ENCODE measurements at places on chromosomes 6 and 20.

- DNase-seq: peak; percentile 43
Measured at GRCh38 chr20:33812152-33812849, 1.2 kb downstream of the CHMP4B start.

DNA sequence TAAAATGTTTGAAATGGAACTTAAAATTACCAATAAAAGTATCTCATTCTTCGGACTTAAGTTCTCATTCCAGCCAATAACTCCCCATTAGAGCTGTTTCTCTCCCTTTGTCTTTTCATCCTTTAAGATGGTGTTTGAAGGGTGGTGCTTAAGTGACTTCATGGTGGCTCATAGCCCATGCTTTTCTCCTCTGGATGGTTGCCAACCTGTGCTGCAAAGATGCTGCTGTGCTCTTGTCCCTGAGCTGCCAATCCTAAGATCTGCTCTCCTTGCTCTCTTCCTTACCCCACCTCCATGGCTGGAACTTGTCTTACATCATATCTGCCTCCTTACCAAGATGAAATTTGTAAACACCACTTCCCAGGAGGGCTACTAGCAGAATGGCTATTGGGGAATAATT is 31.6 kb upstream of the PNRC1 start:
- no peak for DNase-seq

DNA sequence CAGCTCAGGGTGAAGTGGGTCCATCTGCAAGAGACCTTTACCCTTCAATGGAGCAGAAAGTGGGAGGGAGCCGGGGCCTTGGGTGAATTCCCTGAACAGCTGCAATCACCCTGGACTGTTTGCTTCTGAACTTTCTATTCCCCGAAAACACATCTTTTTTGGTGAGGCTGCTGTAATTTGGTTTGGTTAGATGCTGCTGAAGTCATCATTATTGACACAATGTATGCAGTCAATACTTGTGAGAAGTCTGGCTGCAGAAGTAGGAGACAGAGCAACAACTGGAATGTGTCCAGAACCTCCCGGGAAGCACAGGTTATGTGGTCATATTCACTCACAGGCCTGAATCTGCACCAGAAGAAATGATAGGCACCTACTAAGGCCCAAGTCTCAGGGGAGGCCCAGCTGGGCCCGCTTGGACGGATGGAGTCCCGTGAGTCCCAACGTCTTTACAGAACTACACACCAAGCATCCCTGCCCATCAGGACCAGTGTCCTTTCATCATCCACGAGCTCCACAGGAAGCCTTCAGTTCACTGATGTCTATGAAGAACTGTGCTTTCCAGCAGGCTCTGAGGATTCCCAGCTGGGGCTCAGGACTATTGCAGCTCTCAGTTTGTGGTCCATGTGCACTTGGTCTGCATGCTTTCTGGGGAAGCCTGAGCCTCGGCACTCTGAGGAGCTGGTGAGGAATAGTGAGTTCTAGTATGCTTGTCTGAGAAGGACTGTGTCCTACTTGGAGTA is 177.6 kb downstream of the THBS2 start:
- DNase-seq: no peak

GRCh38 chr20:1961374-1961773 is 32.5 kb downstream of the PDYN start:
- no peak for DNase-seq

GRCh38 chr6:146301764-146302163 is 241.9 kb upstream of the RAB32 start:
- DNase-seq: no peak

DNA sequence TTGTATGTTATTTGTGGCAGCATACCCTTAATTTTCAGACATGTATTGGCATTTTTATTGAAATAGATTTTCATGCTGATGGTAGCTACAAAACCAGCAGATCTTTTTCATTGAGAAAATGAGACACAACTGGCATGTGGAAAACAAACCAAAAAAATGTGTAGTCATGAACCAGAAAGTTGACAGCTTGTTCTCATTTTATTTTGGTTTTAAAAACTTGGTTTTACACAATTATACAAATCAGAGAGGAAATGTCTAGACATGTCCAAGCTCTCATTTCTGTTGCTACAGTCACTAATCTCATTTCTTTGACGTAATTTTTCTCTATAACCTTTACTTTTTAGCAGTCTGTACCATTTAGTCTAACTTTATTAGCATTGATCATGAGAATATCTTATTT is 85.4 kb downstream of the GRIK2 start:
- DNase-seq: no peak

DNA sequence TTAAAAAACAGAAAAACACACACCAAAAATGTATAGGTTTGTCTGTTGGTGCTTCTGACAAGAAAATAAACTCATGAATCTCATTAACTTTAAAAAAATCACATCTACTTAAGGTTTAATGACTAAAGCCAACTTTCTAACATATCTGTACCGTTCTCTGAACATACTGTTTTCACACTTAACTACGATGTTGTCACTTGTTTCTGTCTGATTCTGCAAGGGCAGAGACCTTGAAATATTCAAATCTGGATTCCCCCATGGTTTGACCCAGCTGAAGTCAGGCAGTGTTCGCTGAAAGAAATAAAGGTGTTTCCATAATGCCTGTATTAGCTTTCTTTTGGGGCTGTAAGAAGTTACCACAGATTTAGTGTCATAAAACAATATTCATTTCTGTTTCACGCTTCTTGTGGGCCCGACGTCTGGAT is 2.7 kb upstream of the ASXL1 start:
- no peak for DNase-seq

- no peak for DNase-seq
Measured at GRCh38 chr6:89506716-89507617, 74.0 kb downstream of the ANKRD6 start.

GRCh38 chr20:4898282-4899244 is 102.7 kb downstream of the SLC23A2 start:
- no peak for DNase-seq

DNA sequence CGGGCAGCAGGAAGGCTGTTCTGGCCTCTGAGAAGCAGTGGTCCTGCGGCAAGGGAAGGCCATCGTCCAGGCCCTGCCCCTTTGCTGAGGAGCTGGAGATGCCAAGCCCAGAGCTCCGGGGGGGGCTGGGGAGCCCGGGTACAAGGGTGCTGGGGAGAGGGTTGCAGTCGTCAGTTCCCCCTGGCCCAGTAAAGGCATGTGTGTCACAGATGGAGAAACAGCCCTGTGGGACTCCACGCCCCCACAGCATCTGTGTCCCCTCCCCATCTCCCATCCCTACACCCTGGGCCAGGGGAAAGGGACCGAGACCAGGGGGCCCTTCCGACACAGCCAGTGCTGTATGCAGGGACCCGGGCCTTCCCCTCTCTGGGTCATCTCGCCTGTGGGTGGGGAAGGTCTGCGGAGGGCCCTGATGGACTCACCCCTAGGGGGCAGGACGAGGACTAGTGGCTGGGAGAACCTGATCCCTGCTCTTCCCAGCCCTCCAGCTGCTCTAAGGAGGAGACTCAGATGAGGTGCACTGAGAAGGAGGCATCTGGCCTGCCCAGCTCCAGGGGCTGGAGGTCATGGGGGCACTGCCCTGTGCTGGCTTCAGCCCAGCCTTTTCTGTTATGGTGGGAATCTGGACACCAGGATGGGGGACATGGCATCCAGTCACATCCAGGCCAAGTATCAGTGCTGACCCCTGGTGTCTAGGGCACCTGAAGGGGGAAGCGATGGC is 609 bp downstream of the MYL9 start:
- no peak for DNase-seq

GRCh38 chr20:63553251-63553932 is 567 bp upstream of the FNDC11 start:
- peak; percentile 67 for DNase-seq

GRCh38 chr6:80197986-80198385 is 91.5 kb downstream of the BCKDHB start:
- no peak for DNase-seq

GRCh38 chr20:58544891-58545290 is 29.7 kb upstream of the APCDD1L start:
- no peak for DNase-seq

GRCh38 chr6:169720207-169720855 is 4.0 kb downstream of the PHF10 start:
- DNase-seq: no peak

GRCh38 chr6:108560463-108561308 is at the start of gene FOXO3:
FOXO3 (plus strand) TSS chr6:108560917; CDS start chr6:108561209, 292 bp downstream.
- DNase-seq: peak; percentile 80

DNA sequence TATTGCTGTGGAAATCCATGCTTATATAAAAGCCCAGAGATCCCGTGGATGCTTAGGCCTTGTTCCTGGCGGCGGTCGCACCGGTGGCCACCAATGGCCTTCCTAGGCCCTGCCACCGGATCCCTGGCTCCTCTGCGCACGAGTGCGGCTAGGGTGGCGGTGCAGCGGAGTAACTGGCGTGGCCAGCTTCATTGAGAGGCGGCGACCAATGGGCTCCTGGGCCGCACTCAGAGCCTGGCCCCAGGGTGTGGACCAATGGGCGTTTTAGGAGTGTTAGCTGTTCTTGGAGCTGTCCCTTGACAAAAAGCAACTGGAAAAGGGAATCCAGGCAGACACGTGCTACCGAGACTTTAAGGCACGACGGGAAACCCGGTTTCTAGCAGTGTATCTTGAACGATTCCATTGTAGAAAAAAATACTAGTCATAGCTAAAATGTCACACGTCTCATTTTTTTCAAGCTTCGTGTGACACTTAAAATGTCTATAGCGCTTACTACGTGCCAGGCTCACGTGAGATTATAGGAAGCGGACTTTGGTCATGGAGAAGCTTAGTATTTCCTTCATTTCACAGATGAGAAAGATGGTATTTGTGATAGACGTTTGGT is 1.7 kb downstream of the AMD1 start:
- peak; percentile 73 for DNase-seq

- no peak for DNase-seq
Measured at GRCh38 chr6:1001655-1002349, 308.9 kb upstream of the EXOC2 start.

GRCh38 chr6:160070427-160070826 is 51.2 kb upstream of the SLC22A1 start:
- no peak for DNase-seq

DNA sequence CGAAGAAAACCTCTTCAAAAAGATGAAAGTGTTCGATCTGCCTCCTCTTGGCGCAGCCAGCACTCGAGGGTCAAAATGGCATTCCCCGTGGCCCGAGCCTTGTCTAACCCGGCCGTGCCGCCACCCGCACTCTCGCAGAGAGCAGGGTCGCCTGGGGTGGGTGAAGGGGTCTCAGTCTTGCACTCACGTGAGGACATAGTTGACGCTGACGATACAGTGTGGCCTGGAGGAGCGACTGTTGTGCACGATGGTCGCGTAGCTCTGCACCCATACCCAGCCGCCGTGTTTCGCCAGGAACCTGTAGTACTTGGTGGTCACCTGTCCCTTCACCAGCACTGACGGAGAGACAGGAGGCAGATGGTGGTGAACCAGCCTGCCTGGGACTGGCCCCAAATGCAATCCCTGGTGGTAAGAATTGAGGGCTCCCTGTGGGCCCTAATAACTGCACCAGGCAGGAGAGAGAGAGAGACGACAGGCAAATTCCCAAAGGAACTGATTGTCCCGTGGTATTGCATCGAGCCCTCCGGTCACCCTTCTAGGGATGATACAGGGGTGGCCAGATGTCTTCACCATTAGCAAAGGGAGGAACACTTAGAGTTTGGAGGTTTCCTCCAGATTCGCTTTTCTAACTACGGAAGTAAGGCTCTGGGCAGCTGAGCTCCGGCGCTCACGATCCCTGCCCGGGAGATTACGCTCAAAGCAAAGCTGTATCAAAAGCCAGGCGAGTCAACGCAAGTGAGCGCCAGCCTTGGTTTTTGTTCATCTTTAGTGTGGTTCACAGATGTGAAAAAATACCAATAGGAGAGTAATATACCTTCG is 17.4 kb downstream of the SIM1 start:
- DNase-seq: no peak

- DNase-seq: no peak
Measured at GRCh38 chr6:51303338-51303737, 484.7 kb downstream of the TFAP2B start.

DNA sequence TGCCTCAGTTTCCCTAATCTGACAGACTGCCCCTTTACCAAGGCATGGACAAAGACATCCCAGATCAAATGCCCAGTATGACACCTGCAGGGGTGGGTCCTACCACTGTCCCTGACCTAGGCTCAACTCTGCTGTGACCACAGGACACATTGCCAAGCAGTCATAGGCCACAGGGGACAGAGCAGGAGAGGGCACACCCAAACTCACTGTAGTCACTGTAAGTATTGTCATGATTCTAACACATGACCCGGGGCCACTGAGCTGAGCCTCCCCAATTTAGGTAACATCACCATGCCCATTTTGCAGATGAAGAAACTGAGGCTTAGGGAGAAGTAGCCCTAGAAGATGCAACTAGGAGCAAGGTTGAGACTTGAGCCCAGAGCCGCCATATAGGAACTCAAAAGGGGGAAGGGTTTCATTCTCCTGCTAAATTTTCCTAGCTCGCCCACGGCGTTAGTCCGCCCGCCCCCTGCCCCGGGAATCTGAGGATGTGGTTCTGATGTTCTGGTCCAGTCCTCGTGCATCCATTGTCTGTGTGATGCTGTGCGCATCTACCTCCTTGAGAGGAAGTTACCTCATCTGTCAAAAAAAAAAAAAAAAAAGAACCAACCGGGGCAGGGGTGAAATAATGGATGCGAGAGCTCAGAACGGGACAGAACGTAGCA is 44.8 kb downstream of the PMEPA1 start:
- no peak for DNase-seq

GRCh38 chr20:21571841-21572690 is 58.2 kb upstream of the NKX2-2 start:
- peak; percentile 32 for DNase-seq

GRCh38 chr6:51704932-51705540 is 382.4 kb downstream of the PKHD1 start:
- no peak for DNase-seq

GRCh38 chr6:45314146-45314545 is 14.0 kb upstream of the RUNX2 start:
- DNase-seq: no peak

DNA sequence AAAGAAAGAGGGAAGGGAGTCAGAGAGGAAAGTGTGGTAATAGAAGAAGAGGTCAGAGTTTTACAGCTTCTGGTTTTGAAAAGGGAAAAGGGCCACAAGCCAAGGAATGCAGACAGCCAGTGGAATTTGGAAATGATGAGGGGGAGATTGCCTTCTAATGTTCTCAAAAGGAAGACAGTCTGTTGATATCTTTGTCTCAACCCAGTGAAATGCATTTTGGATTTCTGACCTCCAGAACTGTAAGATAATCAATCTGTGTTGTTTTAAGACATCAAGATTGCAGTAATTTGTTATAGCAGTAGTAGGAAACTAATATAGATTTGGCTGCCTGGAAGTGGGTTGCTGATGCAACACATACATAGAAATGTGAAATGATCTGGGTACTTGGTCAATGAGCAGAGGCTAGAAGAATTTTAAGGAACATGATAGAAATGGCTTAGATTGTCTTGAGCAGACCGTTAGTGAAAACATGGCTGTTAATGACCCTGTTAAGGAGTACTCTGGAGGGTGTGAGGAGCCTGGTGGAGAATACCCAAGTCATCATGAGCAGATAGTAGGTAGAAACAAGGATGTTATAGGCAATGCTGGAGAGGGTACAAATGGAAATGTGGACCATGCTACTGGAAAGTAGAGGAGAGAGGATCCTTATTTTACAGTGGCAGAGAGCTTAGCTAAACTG is 255.8 kb upstream of the RAB32 start:
- DNase-seq: no peak

GRCh38 chr6:45921691-45922281 is 93.9 kb downstream of the CLIC5 start:
- DNase-seq: no peak

- peak; percentile 2 for DNase-seq
Measured at GRCh38 chr6:71533939-71534379, 245.3 kb downstream of the OGFRL1 start.

- DNase-seq: no peak
Measured at GRCh38 chr6:161151660-161152526, 122.0 kb downstream of the AGPAT4 start.

Data from hematopoietic multipotent progenitor cell treated with erythropoietin and hydrocortisone succinate and interleukin-3 and kit ligand, for 15 days (in vitro differentiated cells).